Stimulated activated CD8-positive, alpha-beta memory T cell treated with anti-CD3 and anti-CD28 coated beads, Interleukin-15, amount 100 ng/mL, for 48 hours (primary cell): ENCODE measurements at places on chromosomes 1 and 21.

DNA sequence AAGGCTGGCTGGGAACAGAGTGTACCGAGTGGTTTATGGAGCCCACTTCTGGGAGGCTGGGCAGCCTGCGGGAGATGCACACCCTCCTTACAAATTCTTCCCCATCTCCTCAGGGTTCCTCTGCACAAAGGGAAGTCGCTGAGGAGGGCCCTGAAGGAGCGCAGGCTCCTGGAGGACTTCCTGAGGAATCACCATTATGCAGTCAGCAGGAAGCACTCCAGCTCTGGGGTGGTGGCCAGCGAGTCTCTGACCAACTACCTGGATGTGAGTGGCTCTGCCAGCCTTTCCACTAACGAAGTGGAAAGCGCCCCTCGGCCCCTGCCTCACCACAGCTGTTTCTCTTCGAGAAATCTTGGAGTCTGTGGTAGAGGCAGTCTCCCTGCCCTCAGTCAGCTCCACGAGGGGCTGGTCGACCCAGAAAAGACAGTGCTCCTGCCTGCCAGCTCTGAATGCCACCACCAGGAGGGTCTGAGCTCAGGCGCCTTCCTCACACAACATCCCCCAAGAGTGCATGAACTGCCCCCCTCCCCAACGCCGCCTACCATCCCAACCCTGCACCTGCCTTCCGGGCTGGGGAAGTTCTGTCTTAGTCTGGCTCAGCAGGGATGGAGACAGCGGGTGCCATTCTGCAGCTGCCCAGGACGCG lies 31.8 kb downstream of the PROK1 start:
- DNase-seq = no peak

- no peak for DNase-seq
Observed at GRCh38 chr1:22137004-22137720, 5.7 kb downstream of the WNT4 start.

GRCh38 chr21:45431781-45432572 lies 27.0 kb downstream of the COL18A1 start:
- DNase-seq = no peak

DNA sequence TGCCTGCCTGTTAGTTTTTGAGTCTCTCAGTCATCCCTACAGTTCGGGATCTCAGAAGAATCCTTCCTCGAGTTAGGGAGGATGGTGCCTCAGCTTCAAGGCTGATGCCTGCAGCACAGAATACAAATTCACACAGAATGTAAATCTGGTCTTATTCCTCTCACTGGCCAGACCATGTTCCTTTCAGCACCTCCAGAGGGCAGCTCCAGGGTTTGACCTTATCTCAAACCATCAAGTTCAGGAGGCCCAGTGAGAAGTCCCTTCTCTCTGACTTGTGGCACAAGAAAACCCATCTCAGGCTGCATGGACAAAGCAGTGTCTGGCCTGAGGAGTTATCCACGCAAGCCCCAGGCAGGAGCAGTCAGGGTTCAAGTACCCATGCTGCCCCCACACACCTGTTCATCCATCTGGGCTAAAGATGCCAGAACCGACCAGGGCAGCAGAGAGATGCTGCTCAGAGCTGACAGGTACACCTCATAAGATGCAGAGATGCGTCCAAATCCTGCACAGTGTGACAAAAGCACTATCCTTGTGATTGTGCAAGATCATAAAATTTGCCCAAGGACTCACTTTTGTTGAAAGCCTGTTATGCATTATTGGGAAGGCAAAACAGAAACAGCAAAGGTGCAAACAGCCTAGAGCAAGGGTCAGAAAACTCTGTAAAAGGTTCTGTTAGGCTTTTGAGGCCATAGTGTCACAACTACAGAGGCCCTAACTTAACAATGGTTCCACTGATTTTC lies 49.8 kb downstream of the BCAR3 start:
- DNase-seq = no peak

DNA sequence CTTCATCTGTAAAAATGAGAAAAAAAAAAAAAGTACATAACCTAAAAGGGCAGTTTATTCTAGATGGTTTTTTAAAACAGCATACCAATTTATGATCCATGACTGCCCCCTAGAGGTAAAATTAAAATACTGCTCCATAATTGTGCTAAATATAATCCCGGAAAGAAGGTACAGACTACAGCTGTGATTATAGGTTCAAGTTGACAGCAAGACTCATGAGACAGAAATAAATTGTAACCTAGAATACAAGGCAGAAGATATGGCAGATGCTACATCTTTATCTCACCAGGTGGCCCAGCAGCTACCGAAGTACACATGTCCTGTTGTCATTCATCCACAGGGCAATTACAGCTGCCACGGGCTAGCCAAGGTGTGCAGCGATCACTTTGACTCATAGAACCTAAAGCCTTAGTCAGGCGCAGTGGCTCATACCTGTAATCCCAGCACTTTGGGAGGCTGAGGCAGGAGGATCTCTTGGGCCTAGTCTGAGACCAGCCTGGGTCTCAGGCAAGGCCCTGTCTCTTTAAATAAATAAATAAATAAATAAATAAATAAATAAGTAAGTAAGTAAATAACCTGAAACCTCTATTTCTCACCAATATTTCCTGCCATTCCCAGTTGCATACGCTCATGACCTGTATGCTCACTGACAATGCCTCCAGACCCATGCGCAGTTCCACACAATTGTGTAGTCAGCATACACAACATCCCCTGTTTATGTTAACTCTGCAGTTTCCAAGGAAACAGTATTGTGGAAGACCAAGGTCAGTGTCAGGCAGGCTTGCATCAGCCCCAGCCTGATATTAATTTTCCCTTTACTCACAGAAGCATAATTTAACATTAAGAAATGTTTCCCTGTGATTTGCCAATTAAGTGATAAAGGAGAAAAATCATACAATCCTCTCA lies 18.3 kb upstream of the PPIE start:
- DNase-seq = no peak

DNA sequence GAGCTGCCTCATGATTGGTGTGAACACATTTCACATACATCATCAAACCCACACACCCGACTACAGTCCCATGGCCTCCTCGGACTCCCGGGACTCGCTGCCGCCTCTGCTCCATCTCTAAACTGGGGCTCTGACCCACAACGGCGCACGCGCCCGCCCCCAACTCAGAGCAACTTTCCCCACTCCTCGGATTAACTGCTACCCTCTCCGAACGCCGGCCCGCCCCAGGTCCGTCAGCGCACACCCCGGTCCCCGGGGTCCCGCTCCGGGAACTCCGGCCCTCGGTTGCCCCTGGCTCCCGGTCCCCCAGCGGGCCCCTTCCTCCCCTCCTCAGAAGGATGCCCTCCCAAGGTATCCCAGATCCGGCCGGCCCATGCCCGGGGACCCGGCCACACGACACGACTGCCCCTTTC lies 740 bp downstream of the DSTYK start:
- DNase-seq = no peak

DNA sequence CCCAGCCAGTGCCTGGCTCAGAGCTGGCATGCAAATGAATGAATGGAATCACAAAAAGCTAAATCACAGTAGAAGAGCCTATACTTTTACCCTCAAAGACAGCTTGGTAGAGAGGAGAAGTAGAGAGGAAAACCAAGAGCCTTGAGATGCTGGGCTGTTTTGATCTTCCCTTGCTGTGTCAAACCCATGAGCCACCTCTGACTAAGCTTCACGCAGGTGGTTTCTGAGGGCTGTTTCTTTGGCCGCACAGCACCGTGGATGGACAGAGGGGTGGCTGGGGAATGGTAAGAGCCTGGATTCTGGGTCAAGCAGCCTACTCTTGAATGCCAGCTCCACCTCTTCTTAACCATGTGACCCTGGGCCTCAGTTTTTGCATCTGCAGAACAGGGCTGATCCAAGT lies 18.6 kb downstream of the ABCG1 start:
- DNase-seq = no peak

GRCh38 chr1:188243456-188243855 lies 1414.7 kb downstream of the PLA2G4A start:
- no peak for DNase-seq

- no peak for DNase-seq
Observed at GRCh38 chr1:167440345-167440744, 78.0 kb downstream of the CD247 start.

DNA sequence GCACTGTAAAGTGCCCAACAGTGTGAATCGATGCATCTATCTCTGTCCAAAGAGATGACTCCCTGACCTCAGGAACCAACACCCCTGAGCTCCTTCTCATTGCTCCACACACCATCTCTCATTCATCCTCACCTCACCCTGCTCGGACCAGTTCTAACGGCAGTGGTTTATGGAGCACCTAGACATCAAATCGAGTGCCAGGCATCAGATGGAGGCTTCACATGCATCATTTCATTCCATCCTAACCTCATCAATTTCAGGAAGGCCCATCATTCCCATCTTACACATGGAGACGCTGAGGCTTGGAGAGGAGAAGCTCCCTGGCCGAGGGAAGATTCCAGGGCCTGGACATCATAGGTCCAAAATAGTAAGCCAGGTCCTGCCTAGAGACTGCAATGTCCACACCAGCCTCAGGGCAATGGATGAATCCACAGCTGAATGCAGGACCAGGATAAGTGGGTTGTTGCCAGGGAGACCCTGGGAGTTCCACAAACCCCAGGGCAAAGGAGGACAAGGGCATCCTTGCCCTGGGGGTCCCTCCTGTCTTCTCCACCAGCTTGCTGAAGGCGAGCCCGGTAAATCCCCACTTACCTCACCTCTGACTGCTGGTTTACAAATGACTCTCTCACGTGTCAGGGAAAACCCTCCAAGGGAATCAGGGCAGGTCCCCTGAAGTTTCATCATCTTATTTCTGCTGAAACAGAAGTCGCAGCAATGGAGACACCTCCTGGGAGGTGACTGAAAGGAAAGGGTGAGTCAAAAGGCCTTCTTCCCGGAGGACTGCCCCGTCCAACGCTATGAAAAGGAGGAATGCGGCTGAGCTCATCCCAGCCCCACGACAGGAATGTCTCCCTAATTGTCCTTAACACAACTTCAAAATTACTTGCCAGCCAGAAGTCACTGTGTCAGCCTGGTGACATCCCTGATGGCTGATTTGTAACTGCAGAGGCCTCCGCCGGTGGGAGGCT lies 9.0 kb upstream of the IFFO2 start:
- DNase-seq = no peak

DNA sequence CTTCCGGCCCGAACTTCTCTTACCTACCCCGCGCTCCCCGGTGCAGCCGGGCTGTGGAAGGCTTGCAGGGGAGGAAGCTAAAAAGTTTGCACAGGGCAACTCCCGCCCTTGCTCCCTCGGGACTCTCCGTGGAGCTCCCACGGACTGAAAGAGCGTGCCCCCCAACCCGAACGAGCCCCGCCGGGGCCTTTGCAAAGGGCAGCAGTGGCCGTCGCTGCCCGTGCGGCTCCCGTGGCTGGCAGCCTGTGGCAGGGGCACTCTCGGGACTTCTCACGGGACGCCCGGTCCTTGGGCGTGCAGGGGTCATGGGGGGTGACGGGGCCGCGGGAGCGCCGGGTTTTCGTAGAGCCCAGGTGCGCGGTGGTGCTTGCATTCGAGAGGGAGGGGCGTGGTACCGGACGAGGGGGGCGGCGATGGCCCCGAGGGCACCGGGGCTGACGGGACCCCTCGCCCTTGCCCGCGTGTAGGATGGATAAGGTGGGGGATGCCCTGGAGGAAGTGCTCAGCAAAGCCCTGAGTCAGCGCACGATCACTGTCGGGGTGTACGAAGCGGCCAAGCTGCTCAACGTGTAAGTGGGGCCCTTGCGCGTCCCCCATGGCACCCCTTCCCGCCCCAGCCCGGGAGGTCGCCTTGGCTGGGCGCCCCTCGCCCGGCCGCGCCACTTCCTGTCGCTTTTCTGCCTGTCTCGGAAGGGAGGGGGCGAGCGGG lies 711 bp downstream of the GADD45A start:
- peak; percentile 41 for DNase-seq
